ENCODE measurements at places on chromosomes 7 and 10. TPM values are rescaled to one million over a fixed set of nuclear protein-coding genes. Genes with fewer than 3 reads are reported as not detected.

PLEKHA1 gene
- 140 TPM for polyA plus RNA-seq

CEP55 gene
- polyA plus RNA-seq: 0.83 TPM

OLAH gene
- not detected for polyA plus RNA-seq

SLC25A40 gene
- polyA plus RNA-seq: 21.0 TPM

SLC13A4 gene
- not detected for polyA plus RNA-seq

CYP26C1 gene
- not detected for polyA plus RNA-seq

AP3M1 gene
- polyA plus RNA-seq: 39.8 TPM

RARRES2 gene
- polyA plus RNA-seq: not detected

- H3K4me1 ChIP-seq: peaks cover 12% of the 10 kb centered on the region
- peaks cover 6% of the 10 kb centered on the region for H3K36me3 ChIP-seq
- no peaks in the 10 kb centered on the region for H3K27me3 ChIP-seq
- no peak overlapping the region for H3K27ac ChIP-seq
Measured at GRCh38 chr10:1151076-1152033, 95.2 kb downstream of the WDR37 start.

- no peak for DNase-seq
- H3K4me1 ChIP-seq: peaks cover 60% of the 10 kb centered on the region
- peak overlapping the region; percentile 42 for H3K27ac ChIP-seq
- H3K36me3 ChIP-seq: no peaks in the 10 kb centered on the region
Measured at GRCh38 chr7:8114175-8114574, 145.6 kb downstream of the GLCCI1 start.

GRCh38 chr7:69757981-69758430 is 159.7 kb downstream of the AUTS2 start:
- no peak overlapping the region for H3K27ac ChIP-seq
- H3K4me3 ChIP-seq: no peak overlapping the region
- no peaks in the 10 kb centered on the region for H3K36me3 ChIP-seq
- H3K27me3 ChIP-seq: no peaks in the 10 kb centered on the region
- no peak for DNase-seq
- peaks cover 11% of the 10 kb centered on the region for H3K4me1 ChIP-seq

DNA sequence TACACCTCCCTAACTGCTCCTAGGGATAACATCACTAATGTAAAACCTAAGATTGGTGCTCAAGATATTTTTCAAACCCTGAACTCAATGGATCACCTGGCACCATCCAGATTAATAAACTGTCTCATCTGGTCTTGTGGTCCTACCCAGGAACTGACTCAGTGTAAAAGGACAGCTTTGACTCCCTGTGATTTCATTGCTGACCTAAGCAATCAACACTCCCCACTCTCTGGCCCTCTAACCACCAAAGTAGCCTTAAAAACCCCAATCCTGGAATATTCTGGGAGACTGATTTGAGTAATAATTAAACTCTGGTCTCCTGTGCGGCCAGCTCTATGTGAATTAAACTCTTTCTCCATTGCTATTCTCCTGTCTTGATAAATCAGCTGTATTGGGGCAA is 6.2 kb upstream of the USP54 start:
- H3K27ac ChIP-seq: no peak overlapping the region
- H3K27me3 ChIP-seq: peaks cover 2% of the 10 kb centered on the region
- no peaks in the 10 kb centered on the region for H3K36me3 ChIP-seq
- H3K4me1 ChIP-seq: peaks cover 6% of the 10 kb centered on the region

DNA sequence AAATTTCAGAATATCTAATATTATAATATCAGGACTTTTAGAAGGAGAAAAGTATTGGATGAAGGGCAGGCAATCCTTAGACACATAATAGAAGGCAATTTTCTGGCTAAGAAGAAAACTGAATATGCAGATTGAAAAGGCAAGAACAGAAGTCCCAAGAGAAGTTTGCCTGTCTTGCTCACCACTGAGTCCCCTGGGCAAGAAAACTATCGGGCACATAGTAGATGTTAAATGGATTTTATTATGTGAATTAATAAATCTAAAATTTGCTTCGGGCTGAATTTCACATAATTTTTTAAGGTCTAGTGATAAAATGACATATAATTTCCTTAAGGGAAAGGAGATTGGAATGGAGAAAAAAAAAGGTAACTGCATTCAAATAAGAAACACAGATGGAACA is 380.9 kb upstream of the GRM3 start:
- no peak for DNase-seq
- no peaks in the 10 kb centered on the region for H3K27me3 ChIP-seq
- H3K27ac ChIP-seq: no peak overlapping the region
- H3K4me1 ChIP-seq: no peaks in the 10 kb centered on the region

DNA sequence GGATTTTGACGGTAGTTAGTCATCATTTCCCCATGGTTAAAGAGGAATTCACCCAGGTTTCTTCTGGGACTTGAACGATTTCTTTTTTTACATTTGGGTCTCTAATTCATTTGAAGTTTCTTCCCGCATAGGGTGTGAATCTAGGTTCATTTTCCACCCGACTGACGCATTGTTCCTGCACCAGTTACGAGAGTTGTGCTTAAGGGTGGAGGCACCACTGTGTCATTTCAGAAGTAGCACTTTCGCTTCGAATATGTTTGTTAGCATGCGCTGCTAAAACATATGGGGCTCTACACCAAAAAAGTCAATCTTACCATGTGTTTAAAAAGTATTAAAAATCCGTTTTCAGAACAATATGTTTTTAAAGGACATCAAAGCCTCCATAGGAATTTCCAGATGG is 140.3 kb downstream of the VIPR2 start:
- peaks cover 10% of the 10 kb centered on the region for H3K27me3 ChIP-seq
- no peak overlapping the region for H3K4me3 ChIP-seq
- peak overlapping the region; percentile 23 for H3K27ac ChIP-seq

- no peaks in the 10 kb centered on the region for H3K36me3 ChIP-seq
- DNase-seq: no peak
- peaks cover 21% of the 10 kb centered on the region for H3K4me1 ChIP-seq
- no peaks in the 10 kb centered on the region for H3K27me3 ChIP-seq
- H3K4me3 ChIP-seq: no peak overlapping the region
Measured at GRCh38 chr10:19930936-19931893, 115.0 kb downstream of the PLXDC2 start.

- DNase-seq: no peak
- H3K4me1 ChIP-seq: peaks cover 24% of the 10 kb centered on the region
- H3K27ac ChIP-seq: peak overlapping the region; percentile 59
- no peaks in the 10 kb centered on the region for H3K36me3 ChIP-seq
- peaks cover 5% of the 10 kb centered on the region for H3K27me3 ChIP-seq
Measured at GRCh38 chr10:102067091-102067916, 2.2 kb downstream of the HPS6 start.

All from immature natural killer cell (primary cell).